ENCODE measurements at places on chromosomes 1 and 21.

DNA sequence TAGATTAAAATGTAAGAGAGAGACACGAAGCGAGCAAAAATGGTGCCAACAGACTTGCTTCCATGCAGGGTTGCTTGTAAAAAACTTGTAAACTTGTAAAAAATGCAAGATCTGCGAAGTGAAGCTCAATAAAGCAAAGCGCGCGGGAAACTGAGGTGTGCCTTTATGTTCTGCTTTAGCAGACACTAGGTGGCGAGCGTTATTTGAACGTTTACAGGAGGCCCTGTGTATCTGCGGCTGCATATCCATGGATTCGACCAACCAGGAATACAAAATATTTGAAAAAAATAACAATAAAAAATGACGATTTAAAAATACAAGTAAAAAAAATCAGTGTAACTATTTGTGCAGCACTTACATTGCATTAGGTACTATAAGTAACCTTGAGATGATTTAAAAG, 1.5 kb downstream of the UBE2G2 start:
- DNase-seq, result peak; percentile 32

DNA sequence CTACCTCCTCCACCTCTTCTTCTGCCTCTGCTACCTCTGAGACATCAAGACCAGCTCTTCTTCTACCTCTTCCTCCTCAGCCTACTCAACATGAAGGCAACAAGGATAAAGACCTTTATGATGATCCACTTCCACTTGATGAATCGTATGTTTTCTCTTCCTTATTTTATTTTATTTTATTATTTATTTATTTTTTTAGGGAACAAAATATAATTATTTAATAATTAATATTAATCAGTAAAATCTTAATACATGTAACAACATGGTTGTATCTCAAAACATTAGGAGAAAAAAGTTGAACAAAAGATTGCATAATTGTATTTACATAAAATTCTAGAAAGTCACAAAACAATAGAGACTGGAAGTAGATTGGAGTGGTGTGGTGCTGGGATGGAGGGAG, 13.1 kb upstream of the HRNR start:
- DNase-seq, result no peak

- no peak for DNase-seq
Measured at GRCh38 chr1:80891871-80892270, 908.9 kb upstream of the ADGRL2 start.

DNA sequence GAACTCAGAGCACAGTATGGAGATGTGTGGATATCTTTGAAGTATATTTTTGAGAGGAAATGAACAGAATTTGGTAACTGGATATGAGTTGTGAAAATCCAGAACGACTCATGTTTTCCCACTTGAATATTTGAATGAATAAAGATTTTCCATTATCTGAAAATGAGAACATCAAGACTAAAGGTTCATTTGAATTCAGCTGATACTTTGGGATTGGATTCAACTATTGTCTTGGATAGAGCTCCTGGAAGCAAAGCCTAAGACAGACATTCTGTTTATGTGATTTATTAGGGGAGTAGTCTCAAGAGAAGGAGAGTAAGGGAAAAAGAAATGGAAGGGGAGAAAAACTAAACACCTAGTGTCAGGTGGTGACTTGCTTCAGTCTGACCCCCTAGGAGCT, 256.0 kb upstream of the LYPLAL1 start:
- DNase-seq, result no peak

DNA sequence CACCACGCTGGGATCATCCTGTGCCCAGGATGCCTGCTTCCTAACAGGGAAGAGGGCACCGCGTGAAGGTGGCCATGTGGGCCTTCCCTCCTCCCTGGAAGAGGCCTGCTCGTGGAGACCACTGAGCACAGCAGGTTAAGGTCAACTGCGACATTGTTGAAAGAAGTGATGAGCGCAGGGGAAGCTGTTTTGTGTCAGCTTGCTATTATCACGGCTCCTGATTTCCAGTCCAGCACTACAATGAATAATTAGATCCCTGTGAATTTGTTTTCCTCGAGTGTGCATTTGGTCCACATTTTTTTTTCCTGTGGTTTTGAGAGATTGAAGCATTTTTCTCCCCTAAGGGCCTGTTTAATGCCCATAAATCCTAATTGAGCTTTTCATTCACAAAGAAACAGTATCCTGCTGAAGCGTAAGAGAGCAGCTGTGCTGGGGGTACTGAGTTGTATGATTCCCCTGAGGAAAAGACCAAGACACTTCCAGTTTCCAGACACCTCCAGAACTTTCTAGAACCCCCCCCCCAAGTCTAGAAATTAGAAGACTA, 204.9 kb downstream of the KCNJ6 start:
- peak; percentile 37 for DNase-seq

- no peak for DNase-seq
Measured at GRCh38 chr1:110346690-110347089, 7.5 kb downstream of the RBM15 start.

DNA sequence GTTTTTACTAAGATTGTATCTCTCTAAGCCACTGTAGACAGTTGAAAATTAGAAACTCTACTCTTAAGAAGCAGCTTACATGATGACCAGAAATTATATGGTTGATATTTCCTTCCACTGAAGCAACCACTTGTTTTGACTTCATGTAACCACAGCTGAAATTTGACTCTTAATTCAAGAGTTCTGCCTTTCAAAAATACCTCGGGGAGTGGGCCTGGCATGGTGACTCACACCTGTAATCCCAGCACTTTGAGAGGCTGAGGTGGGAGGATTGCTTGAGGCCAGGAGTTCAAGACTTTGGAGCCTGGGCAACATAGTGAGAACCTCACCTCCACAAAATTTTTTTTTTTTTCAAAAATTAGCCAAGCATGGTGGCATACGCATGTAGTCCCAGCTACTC, 4.3 kb downstream of the AMPD1 start:
- no peak for DNase-seq

Data from NCI-H2081 (cell line).